ENCODE measurements at places on chromosomes 1 and 21.

DNA sequence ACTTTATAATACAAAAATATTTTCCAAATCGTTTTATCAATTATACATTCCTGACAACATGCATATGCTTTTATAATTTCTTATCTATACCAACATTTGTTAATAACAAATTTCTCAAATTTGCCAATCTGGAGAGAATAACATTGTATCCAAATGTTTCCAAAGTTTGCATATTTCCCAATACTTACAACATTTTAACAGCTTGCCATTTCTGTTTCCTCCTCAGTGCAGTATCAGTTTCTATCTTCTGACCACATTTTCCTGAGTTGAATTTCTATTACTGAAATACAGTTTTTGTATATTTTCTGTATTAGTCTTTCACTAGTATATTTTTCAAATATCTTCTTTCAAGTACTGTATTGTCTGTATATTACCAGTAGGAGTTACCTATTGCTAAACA lies 1594.3 kb downstream of the PLA2G4A start:
- no peak for DNase-seq

- no peak for DNase-seq
These were observed 70.5 kb upstream of the CSF1 start for GRCh38 chr1:109840011-109840629.

DNA sequence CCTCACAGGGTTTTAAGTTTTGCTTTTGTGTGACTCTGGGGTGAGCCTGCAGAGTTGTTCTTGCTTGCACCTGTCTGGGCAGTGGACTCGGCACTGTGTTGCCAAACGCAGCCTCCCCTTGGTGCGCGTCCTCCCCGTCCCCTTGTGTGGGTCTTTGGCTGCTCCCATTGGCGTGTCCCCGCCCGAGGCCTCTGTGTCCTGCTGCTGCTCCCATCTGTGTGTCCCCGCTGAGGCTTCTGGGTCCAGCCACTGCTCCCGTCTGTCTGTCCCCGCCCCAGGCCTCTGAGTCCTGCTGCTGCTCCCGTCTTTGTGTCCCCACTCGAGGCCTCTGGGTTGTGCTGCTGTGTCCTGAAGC lies 62.8 kb downstream of the PCNT start:
- DNase-seq = no peak

GRCh38 chr1:41354956-41355355 lies 6.3 kb upstream of the FOXO6 start:
- DNase-seq = no peak

GRCh38 chr1:8669606-8670335 lies 147.7 kb downstream of the RERE start:
- no peak for DNase-seq

- DNase-seq = no peak
These were observed 187.8 kb upstream of the PTBP2 start for GRCh38 chr1:96533820-96534219.

DNA sequence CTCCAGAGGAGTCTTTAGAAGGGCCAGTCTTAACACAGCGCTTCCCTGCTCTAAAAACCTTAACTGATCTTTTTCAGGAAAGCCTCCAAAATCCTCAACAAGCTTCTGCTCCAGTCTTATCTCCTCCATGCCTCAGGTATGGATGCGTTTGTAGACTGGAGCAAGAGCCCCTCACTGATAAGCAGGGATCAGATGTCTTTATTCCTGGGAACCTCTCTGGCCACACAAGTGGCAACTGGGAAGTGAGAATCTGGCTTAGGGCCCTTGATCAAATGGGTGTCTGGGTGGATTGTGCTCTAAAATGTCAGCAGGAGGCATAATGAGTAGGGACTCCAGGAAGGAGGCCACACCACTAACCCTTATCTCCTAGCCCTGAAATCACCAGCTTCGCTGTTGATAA lies 1.4 kb downstream of the ZBTB8A start:
- no peak for DNase-seq

DNA sequence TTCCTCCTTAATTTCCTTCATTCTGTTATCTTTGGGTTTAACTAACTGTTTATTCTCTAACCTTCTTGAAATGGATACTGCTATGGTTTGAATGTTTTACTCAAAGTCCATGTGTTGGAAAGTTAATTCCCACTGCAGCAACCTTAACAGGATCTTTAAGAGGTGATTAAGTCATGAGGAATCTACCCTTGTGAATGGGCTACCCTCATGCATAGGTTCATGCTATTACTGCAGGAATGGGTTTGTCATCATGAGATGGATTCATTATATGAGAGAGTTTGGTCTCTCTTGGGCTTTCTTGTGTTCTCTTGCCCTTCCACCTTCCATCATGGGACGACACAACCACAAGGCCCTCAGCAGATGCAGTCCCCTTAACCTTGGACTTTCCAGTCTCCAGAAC lies 516.9 kb downstream of the ADGRL2 start:
- DNase-seq = no peak

DNA sequence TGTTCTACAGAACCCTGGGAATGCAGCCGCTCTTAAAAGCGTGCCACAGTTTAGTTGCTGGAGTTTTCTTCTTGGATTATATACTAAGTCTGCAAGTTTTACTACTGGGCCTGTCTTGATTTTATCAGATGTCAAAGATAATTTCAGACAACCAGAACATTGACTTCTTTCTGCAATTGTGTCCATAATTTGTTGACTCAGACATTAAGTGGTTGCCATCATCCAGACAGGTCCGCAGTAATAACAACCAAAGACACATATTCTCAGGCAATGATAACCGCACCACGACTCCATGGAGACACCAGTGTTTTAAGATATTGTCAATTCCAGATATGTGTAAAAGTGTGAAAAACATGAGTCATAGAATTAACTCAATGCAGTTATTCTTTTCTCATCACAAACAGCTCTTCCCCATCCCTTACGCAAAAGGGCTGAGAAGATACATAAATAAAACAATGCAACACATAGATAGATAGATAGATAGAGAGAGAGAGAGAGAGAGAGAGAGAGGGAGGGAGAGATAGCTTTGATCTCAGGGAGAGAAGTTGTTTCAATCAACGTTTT lies 90.4 kb upstream of the FMN2 start:
- no peak for DNase-seq

- peak; percentile 24 for DNase-seq
These were observed 1.4 kb downstream of the NIT1 start for GRCh38 chr1:161119092-161119903.

DNA sequence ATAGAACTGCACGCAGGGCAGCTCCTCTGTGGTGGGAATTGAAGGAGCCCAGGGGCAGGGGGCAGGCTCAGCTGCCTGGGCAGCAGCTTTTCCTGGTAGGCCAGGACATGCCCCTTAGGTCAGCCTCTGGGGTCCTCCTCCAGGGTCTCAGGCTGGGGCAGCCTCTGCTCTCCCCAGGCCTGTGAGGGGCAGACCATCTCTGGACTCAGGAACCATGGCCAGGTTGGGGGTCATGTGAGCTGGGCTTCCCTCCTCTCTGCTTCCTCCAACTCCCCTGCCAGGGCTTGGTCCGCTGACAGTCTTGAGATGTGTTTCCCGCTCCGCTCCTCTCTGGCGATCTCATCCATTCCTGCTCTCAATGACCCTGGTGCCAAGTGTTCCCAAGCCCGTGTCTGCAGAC lies 5.7 kb downstream of the C1orf210 start:
- no peak for DNase-seq

DNA sequence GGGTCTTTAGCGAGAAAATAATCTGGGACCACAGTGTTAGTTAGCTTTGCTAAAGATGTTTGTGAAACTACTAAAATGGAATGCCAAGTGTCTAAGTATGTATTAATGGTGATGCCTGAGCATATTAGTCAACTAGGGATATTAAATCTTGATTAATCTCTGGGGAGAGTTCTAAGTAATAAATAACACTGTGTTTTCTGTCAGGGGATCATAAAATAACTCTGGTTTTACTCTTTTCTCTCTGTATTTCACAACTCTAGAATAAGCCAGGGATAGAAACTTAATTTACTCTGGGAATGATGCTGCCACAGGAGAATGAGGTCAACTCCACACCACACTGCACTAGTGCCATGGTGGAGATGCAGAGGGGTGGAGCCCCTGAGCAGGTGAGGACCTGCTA lies 399.2 kb downstream of the PTBP2 start:
- DNase-seq = no peak

- DNase-seq = no peak
These were observed 55.2 kb upstream of the C1orf174 start for GRCh38 chr1:3955196-3955772.

DNA sequence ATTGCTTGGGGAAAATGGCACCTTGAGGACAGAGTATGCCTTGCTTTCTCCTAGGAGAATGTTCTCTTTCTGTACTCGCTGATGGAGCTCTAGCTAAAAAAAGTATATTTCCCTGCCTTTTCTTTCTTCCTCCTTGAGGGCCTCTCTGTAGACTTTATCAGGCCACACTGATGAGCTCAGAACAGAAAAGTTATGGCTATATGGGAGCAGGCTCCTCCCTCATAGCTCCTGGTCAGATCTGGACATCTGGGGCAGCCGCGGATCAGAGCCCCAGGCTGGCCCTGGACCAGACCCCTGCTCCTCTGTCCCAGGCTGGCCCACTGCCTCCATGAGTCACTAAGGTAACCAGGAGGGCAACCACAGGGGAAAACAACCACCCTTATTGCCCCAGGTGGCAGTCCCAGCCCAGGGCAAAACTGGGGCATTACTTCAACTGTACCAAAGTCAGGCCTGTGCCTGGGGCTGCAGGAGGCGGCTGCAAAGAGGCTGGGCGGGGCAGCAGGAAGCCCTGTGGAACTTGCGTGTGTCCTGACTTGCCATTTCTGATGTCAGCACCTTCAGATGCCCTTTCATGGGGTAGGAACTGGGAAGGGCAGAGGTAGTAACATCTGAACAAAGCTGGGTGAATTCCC lies 26.3 kb upstream of the ZNF648 start:
- no peak for DNase-seq

DNA sequence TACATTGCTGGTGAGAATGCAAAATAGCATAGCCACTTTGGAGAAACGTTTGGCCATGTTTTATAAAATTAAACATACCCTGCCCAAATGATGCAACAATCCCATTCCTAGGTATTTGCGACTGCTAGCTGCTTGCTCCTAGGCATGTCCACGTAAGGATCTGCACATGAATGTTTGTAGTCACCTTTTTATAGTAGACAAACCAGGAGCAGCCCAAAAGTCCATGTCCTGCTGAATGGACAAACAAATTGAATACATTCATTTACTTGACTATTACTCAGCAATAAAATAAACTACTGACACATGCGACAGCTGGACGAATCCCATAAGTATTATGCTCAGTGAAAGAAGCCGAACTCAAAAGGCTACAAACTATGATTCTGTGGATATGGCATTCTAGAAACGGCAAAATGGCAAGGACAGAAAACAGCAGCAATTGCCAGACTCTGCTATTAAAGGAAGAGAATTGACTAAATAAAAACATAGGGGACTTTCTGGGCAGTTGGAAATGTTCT lies 161.9 kb upstream of the GALNT2 start:
- no peak for DNase-seq

GRCh38 chr1:97366984-97367383 lies 553.9 kb downstream of the DPYD start:
- no peak for DNase-seq

- no peak for DNase-seq
These were observed 54.3 kb upstream of the EPHA8 start for GRCh38 chr1:22508991-22509390.

- DNase-seq = no peak
These were observed 810.1 kb downstream of the PLA2G4A start for GRCh38 chr1:187638733-187639434.

DNA sequence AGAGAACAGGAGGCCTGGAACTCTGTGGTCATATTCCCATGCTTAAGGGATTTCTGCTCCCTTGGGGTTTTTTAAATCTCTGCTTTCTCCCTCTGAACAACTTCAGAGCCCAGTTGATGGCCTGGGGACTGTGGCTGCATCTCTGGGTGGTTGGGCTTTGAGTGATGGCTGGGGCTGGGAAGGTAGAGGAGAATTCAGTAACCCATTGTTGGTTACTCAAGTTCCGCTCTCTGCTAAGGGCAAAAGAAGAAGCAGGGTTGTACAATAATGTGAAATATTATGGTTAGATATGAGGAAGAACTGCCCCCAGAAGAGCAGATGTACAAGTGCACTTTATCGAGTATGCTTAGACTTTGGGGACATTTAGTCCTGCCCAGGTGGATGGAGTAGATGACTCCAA lies 72.1 kb upstream of the CNTN2 start:
- DNase-seq = no peak

- no peak for DNase-seq
These were observed 209.5 kb downstream of the TOMM20 start for GRCh38 chr1:234918961-234919761.
